ENCODE measurements at places on chromosomes 4 and X.

DNA sequence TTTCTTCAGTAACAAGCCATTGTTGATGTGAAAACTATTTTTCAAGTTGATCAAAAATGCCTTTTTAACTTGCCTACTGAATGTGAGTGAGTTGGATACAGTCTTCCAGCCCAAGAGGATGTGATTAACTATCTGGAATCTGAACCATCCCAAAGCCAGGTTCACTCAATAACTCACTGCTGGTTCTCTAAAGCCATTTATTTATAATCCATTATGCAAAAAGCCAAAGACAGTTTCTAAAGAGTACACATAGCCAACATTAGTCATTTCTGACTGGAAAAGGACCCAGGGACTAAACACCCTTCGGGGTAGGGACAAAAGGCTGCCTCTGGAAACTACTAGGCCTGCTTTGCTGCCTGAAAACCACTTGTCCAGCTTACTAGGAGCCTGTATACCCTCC is 109.6 kb downstream of the SHROOM4 start:
- DNase-seq = no peak

- DNase-seq = no peak
Observed at GRCh38 chr4:149029056-149029651, 586.9 kb upstream of the NR3C2 start.

DNA sequence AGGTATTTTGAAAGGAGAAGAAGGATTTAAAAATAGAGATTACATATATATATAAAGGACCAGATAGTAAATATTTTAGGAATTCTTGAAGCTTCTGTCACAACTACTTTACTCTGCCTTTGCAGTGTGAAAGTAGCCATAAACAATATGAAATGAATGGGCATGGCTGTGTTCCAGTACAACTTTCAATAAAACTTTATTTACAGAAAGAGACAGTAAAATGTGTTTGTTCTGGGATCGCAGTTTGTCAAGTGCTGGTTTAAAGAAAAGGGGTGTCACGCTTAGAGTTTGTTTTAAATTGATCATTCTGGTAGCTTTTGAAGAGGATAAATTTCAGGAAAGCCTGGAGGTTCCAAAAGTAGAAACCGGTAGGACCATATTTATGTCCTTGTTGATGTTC is 176.1 kb upstream of the HS3ST1 start:
- DNase-seq = no peak

DNA sequence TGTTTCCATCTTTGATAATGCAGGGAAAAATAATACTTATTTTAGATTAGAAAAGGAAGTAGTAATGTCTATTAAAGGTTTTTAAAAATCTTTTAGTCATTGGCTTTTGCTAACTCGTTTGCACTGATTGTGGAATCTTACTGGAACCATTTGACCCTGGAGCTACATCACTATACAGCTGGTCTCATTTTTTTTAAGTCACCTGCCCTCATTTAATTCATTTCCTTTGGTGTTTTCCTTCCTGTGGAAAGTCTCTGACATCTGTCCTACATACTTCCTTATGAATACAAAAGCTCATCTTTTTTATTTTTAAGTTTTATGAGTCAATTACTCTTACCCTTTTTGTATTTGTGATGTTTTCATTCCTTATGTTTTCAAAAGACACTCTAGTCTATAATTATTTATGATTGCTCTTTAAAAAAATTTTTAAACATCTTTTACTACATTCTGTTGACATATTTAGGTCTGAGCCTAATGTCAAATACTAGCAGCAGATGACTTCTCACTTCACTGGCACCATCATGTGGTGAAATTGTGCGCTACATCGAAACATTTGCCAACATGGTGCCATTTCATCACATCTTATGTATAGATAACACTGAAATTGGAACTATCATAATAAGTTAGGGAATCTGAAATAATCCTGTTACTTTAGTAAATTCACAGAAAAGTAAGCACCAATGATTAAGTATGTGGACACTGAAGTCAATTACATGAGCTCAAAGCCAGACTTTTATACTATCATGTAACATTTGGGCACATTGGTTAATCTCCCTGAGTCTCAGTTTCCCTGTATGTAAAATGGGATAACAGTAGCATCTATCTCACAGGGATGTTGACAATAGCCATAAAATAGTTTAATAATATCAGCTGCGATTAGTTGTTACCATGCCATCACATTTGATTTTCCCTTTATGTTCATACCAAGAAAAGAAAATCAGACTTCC is 9.4 kb upstream of the MMAA start:
- peak; percentile 48 for DNase-seq

DNA sequence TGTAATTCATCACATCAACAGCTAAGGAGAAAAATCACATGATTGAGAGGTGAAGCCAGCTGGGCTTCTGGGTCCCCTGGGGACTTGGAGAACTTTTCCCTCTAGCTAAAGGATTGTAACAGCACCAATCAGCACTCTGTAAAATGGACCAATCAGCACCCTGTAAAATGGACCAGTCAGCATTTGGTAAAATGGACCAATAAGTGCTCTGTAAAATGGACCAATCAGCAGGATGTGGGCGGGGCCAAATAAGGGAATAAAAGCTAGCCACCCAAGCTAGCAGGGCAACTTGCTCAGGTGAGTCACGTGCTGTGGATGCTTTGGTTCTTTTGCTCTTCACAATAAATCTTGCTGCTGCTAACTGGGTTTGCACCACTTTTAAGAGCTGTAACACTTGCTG is 1248.3 kb downstream of the PCDH18 start:
- no peak for DNase-seq

- no peak for DNase-seq
Observed at GRCh38 chr4:138398322-138398721, 156.2 kb upstream of the SLC7A11 start.

DNA sequence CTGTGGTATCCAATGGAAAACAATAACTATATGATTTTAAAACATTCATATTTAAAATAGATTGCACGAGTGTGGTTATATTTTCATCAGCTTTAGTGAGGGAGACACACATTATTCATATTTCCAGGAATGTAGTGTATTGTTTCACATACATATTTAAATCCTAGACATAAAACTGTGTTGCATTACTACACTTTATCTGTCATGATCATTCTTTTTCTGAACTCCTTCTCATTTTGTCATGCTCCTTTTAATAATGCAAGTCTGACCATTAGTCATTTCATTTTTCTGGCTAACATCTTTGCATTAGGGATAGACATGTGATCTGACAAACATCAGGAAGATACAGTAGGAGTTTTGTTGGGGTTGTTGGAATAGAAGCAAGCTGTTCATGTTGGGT is 1382.7 kb downstream of the PCDH7 start:
- DNase-seq = no peak

- no peak for DNase-seq
Observed at GRCh38 chrX:10653302-10653701, 32.9 kb upstream of the MID1 start.

- DNase-seq = no peak
Observed at GRCh38 chr4:163440040-163440439, 33.5 kb downstream of the TKTL2 start.

GRCh38 chrX:24148535-24149350 is 786 bp upstream of the ZFX start:
- no peak for DNase-seq

GRCh38 chr4:150591406-150591805 is 9.5 kb downstream of the MAB21L2 start:
- no peak for DNase-seq

- DNase-seq = no peak
Observed at GRCh38 chr4:154643493-154643892, 31.0 kb upstream of the FGG start.

- no peak for DNase-seq
Observed at GRCh38 chrX:10597871-10598270, 22.5 kb downstream of the MID1 start.

DNA sequence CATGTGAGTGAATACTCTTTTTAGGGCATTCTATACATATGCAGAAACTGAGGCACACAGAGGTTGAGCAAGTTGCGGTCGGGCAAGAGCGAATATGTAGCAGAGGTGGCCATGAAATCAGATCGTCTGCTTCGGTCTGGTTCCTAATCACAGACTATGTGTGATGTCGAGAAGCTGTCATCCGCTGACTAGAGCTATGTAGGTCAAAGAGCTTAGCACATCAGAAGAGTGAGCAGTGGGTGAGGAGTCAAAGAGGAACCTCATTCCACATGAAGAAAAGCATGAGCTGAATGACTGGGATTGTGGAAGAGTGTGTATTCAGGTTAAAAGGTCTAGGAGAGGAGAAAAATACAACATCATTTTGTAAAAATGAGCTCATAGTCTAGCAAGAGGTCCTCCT is 19.0 kb downstream of the GAB3 start:
- no peak for DNase-seq

DNA sequence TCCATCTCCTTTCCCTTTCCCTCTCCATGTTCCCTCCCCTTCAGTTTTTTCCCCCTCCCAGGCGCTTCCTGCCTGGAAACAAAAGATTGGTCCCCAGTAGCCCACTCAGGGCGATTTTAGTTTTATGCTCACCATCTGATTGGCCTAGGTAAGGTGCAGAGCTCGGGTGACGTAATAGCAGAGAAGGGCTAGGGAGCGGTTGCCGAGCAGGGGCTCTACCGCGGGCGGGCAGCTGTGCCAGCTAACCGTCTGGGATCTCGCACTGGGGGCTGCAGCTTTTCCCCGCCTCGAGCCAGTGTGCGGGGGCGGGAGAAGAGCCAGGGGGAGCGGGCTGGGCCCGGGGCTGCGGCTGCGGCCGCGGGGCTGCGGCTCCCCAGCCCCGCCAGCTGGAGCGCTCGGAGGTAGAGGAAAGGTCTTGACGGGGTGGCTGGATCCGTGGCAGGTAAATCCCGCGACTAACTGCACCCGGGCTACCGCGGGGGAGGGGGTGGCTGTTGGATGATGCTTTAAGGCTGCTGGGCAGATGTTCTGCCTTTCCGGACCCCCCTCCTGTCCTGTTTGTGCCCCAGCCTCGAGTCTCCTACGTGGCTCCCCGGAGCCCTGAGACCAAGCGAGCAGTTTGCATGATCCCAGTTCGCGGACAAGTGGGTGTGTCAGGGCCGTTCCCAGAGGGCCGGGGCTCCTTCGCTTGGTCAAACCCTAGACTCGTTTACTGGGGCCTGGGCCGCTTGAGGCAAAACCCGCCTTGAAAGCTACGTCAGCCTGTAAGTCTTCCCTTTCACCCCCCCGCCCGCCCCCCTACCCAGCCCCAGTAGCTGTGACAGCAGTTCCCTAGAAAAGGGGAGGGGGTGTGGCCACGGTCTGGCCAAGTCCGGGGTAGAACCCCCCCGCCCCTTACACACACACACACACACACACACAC is at the start of gene PAK3:
TSS of gene PAK3 (plus strand) at position 218 of the 922 bp plus-strand sequence. CDS start 26,913 bp downstream, outside the sequence.
- DNase-seq = no peak

DNA sequence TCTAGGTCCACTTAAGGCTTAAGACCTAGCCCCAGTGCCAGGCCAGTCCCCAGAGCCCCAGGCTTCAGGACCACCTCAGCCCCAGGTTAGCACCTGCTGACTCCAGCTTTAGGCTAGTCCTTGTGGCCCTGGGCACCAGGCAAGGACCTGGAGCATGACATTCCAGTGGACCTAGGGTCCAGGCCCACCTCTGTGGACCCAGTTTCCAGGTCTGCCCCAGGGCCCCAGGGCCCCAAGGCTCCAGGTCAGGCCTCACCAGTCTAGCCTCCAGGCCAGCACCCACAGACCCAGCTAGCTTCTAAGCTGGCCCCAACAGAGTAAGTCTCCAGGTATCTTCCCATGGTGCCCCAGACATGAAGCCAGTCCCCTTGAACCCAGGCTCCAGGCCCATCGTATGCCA is 97.5 kb downstream of the QRFPR start:
- DNase-seq = no peak

DNA sequence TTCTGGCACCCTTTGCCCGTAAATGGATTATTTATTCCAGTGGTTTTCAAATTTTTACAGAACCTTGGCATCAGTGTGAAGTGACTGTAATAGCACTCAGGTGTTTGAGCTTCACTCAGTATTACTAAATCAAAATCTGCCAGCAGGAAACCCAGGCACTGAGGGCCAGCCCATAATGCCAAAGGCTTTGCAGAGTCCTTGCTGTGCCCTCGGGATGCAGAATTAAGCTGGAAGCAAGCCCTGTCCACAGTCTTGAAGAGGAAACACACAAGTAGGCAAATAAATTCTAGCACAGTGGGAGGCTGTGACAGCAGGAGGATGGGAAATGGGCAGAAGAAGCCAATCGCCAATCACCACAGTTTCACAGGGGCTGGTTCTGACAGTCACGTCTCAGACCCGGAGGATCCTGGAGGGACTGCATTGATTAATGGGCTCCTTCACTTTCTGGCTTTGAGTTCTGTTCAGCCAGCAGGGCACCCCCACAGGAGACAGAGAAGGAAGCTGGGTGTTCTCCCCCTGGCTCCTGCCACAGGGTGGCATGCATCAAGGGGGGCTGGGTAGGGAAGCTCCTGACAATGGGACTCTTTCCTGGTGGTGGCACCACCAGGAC is 138.8 kb downstream of the MTNR1A start:
- no peak for DNase-seq

DNA sequence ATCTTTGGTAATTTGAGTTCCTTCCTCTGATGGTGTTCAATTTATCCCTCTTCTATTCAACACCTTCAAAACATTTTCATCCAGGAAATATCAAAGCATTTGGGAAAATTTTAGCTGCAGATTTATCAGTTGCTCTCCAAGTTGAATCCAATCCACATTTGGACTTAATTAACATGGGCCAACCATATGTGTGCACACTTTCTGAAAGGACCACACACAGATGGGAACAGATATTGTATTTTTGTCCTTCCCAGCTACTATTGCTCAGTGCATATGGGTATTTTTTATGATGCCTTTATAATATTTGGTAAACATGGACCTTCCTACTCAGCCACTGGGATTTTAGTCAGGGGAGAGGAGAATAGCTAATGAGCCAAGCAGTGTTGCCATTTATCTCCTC is 65.2 kb downstream of the GLRA2 start:
- DNase-seq = no peak

DNA sequence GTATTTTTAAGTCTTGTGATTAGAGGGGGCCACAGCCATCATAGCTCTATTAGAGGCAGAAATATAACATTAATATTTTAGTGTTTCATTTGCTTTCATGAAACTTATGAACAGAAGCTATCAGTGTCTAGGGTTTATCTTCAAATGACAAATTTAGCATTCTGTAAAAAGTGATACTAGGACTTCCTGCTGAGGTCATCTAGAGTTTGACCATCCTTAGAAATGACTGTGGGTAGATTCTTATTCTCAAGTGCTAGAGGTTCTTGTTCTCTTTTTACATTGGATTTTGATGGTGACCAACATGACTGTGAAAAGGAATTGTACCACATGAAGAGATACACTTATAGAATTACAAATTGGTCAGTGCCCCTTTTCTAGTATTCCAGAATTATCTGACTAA is 568.6 kb downstream of the RPA4 start:
- no peak for DNase-seq

GRCh38 chr4:186739802-186740434 is 16.3 kb upstream of the FAT1 start:
- no peak for DNase-seq

All from AML-193 (cell line).